Occipital lobe (tissue), 3 donors: ENCODE measurements at places on chromosomes 6 and 20. TPM values are rescaled to one million over a fixed set of nuclear protein-coding genes. Genes with fewer than 3 reads are reported as not detected.

GRCh38 chr6:83294676-83295075, 101.5 kb downstream of the RWDD2A start:
- DNase-seq, result no peak

- no peak for DNase-seq
These were observed 51.9 kb downstream of the ERMARD start for GRCh38 chr6:169803271-169803811.

The FOXC1 gene
- 4.8 TPM for total RNA-seq

The DZANK1 gene
- total RNA-seq, result 4.2 TPM

The DDX43 gene
- 0.31 TPM for total RNA-seq

DNA sequence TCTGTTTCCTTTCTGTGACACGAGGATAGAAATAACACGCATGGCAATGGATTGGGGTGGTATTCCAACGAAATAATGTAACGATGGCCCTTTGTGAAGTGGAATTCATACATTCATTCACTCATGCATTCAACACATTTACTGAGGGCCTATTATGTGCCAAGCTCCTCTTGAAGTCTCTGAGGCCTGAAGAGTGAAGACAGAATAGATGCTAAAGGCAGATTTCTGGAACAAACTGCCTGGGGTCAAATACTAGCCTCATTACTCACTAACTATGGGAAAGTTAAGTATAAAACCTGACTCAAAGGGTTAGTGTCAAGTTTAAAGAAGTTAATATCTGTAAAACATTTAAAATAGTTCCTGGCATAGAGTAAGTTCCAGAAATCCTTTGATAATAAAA, 279.6 kb upstream of the SULF2 start:
- no peak for DNase-seq

- no peak for DNase-seq
These were observed 103.4 kb upstream of the SLC22A23 start for GRCh38 chr6:3560211-3560610.

The KCNB1 gene
- 5.8 TPM for total RNA-seq

- no peak for DNase-seq
These were observed 166.3 kb downstream of the PHACTR1 start for GRCh38 chr6:12882761-12883290.

DNA sequence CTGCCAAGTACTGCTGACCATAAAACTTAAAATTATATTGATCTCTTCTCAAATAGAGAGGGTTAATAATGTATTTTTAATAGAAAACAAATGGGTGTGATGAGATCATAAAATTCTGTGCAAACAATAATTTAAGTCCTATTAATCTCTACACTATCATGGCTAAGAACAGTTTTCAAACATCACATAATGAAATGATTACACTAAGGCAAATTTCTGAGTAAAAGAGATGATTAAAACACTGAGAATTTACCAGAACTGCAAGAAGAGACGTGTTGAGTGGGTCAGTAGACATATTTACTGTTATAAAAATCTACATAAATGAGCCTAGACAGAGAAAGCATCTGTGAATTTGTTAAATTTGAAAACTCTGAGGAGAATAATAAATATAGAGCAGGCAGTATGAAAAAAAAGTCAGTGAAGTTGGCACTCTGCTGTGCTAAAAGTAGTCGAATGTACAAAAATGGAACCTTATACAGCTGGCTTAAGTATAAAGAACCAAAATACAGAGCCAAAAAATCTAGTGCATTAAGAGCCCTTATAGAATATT, 302.6 kb upstream of the MANEA start:
- DNase-seq, result no peak

GRCh38 chr6:147888374-147888773, 379.9 kb downstream of the SAMD5 start:
- DNase-seq, result no peak

GRCh38 chr6:170057961-170058877, 232.7 kb downstream of the DLL1 start:
- no peak for DNase-seq

GRCh38 chr6:4872841-4873240, 96.6 kb downstream of the CDYL start:
- DNase-seq, result no peak

DNA sequence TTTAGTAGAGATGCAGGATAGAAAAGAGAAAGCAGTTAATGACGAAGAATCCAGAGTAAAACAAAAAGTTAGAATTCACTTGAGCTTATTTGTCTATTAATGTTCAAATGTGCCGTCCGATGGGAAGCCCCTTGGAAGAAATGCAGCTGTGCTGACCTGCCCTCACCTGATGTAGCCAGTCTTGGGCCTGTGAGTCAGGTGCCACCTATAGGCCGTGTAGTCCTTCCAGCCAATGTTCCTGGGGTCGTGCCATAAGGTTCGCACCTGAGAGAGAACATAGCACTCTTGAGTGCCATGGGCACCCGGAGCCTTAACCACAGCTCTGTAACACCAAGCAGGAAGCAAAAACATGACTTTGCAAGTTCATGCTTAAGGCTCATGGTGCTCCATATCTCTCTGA, 32.4 kb downstream of the THBS2 start:
- DNase-seq, result no peak

- DNase-seq, result no peak
These were observed 1.3 kb downstream of the FAM83C start for GRCh38 chr20:35290887-35291417.

DNA sequence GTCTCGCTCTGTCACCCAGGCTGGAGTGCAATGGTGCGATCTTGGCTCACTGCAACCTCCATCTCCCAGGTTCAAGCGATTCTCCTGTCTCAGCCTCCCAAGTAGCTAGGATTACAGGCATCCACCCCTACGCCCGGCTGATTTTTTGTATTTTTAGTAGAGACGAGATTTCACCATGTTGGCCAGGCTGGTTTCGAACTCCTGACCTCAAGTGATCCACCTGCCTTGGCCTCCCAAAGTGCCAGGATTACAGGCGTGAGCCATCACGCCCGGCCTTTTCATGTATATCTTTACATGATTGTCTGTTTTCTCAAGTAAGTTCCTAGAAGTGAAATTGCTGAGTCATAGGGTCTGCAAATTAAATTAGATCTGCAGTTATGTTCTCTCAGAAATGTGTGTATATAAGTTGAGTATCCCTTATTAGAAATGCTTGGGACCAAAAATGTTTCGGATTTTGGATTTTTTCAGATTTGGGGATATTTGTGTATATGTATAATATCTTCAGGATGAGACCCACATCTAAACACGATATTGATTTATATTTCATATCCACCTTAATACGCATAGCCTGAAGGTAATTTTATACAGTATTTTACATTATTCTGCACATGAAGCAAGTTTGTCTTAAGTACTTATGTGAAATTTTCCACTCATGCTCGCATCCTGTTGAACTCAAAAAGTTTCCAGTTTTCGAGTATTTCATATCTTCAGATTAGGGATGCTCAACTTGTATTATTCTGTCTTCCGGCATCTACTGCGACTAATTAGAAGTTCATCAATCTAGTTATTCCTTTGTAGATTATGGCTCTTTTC, 40.4 kb downstream of the TAB2 start:
- no peak for DNase-seq

The MAN1A1 gene
- total RNA-seq, result 24.0 TPM

DNA sequence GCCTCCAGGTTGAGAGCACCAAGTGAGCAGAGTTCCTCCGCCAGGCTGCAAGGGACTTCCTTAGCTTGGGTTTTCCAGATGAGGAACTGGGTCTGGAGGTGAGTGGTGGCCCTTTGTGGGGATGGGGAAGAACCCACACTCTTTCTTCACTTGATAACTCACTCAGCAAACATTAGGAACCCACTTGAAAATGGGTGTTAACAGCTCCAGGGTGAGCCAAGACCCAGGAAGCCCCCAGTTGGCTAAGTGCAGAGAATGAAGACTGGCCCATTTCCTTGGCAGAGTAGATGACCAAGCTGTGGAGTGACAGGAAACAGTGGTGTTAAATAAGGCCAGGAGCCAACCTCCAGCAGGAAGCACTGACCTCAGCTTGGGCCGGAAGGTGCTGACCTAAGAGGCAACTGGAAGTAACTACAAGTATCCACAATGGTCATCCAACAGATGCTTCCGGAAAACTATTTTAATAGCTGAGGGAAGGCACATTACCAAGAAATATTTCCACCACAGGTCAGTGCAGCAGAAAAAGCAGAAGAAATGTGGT, 22.7 kb downstream of the MRPL14 start:
- no peak for DNase-seq

- DNase-seq, result no peak
These were observed 55.1 kb downstream of the CDS2 start for GRCh38 chr20:5181958-5182357.

DNA sequence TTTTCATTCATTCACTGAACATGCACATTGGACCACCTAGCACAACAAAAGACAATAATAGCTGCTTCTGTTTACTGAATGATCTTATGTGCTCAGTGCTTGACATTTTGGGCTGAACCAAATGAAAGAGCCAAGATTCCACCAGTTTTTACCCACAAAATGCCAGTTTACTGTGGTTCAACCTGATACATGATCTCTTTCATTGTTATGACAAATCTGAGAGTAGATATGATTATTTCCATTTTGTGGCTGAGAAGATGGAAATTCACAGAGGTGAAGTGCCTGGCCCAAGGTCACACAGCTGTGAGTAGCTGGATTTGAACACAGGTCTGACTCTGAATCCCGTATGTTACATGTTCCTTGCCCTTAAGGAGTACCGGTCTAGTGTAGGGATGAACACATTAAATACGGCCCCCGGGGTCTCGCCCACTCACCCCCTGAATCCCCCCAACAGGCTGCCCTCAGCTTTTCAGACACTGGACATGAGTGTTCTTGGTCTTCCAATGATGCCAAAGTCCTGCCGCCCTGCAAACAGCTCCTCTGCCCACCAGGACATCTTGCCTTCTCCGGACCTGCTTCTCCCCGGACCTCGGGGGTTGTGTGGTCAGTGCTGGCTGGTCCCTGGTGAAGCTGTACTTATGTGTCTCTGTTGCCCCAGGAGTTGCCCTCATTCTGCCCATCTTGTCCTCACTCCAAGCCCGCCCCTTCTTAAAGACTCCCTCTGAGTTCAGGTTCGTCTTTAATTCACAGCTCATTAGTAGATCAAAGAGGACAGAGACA, 58.6 kb upstream of the SLC32A1 start:
- no peak for DNase-seq

- DNase-seq, result no peak
These were observed 77.3 kb downstream of the DNAAF9 start for GRCh38 chr20:3330046-3330741.

The ATP9A gene
- 260 TPM for total RNA-seq

- no peak for DNase-seq
These were observed 21.5 kb downstream of the COL9A3 start for GRCh38 chr20:62838128-62838891.

DNA sequence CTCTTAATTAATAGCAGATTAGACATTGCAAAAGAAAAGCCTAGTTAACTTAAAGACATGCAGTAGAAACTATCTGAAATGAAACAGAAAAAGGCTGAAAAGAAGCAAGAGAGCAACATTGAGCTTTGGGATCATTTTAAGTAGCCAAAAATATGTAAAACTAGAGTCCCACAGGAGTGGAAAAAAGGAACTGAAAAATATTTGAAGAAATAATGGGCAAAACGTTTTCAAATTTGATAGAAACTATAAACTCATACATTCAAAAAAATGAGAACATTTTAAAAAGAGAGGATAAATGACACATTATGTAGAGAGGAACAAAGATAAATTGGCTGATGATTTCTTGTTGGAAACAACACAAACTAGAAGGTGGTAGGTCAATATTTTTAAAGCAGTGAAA, 166.1 kb upstream of the AKAP12 start:
- DNase-seq, result no peak

The BPIFB2 gene
- total RNA-seq, result 0.31 TPM

The DDO gene
- 0.16 TPM for total RNA-seq

The LHFPL5 gene
- total RNA-seq, result 1.1 TPM

The RAET1E gene
- total RNA-seq, result not detected

The SLC32A1 gene
- 6.4 TPM for total RNA-seq
